ENCODE measurements at places on chromosomes 5 and 9.

GRCh38 chr9:89978185-89978584 is 373.4 kb downstream of the GADD45G start:
- DNase-seq, result no peak

DNA sequence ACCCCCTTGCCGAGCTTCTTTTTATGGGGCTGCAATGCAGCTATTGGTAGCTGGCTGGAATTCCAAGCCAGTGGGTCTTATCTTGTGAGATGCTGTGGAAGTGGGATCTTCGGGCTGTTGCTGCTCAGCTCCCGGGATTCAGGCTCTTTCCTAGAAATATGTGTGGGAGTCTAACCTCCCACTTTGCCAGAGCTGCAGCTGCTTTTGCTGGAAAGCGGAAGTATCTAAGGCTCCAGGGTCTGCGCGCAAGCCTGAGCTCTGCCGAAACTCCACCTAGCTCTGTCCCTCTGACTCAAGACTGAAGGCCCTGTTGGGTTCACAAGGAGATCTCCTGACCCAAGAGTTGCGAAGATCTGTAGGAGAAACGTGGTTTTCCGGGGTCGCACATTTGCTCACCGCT is 151.1 kb upstream of the ANKRD55 start:
- DNase-seq, result no peak

- no peak for DNase-seq
These were observed 548 bp downstream of the CEP120 start for GRCh38 chr5:123422433-123423277.

- no peak for DNase-seq
These were observed 449.7 kb upstream of the MPDZ start for GRCh38 chr9:13728917-13729811.

GRCh38 chr5:177023303-177023664 is 788 bp downstream of the ZNF346 start:
- no peak for DNase-seq

GRCh38 chr9:84772511-84772910 is 103.0 kb downstream of the NTRK2 start:
- no peak for DNase-seq

GRCh38 chr5:127228540-127229184 is 61.9 kb upstream of the MEGF10 start:
- no peak for DNase-seq

- DNase-seq, result no peak
These were observed 345.8 kb upstream of the KLF9 start for GRCh38 chr9:70760228-70760627.

GRCh38 chr5:157561110-157561509 is 14.5 kb downstream of the ADAM19 start:
- DNase-seq, result no peak

DNA sequence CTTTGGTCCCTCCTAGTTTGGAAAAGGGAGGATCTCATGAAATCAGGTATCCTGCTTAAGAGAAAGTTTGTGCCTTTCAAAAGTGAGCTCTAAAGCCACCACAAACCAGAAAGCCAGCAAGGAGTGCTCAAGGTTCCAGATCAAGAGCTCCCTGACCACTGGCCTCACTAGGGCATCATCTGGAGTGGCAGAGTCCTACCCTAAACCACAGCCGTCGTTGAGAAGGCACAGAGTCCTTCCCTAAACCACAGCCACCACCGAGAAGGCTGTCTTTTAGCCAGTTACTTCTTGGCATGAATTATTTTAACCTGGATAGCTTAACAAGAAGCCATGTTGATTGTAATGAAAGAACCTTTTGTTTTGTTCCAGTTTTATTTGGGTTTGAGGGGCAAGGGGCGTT is 102.9 kb downstream of the FRMD3 start:
- DNase-seq, result no peak

DNA sequence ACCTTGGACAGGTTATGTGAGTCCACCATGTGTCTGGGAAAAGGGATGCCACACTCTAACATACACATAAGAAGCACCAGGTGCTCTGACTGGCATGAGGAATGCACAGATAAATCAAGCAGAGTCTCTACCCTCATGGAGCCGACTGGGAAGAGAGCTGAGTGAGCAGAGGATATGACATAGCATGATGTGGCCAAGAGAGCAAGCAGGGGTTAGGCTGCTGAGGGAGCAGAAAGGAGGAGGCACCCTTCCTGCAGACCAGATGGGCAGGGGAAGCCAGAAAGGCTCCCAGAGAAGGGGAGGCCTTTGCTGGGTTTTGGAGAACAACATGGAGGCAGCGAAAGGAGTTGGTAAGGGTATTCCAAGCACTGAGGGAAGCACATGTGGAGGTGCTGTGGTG is 223.1 kb downstream of the GNA14 start:
- no peak for DNase-seq

GRCh38 chr9:109109967-109110328 is 9.8 kb downstream of the TMEM245 start:
- no peak for DNase-seq

- no peak for DNase-seq
These were observed 87.6 kb downstream of the ERP44 start for GRCh38 chr9:100011062-100011681.

GRCh38 chr9:91177661-91178280 is 183.9 kb downstream of the AUH start:
- no peak for DNase-seq

DNA sequence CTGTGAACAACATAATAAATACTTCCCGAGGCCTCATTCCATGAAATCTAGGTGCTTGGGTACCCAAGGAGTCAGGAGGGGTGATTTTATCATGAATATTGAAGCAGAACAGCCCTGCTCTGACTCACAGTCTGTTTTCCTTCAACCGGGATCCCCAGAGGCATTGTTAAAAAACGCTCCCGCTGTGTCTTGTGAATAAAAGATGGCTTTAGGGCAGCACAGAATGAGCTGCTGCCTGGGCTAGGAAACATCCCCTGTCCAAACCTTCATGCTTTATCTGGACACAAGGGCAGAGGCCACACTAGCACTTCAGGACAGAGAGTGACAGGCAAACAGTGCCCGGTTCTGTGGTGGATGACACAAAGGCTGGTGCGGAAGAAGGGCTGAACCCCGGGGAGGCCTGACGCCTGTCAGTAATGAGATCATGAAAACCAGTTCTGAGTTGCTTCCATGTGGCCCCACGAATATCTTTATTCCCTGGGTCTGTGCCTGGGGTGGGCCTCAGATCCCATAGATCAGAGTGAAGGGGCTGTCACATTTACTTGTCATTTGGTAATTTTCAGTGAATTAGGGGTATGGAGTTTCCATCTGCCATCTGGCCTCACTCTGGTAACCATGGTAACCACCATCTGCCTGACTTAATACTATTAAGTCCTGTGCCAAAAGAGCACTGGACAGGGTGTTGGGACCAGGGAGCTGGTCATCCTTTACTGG is 2.6 kb downstream of the IGFBPL1 start:
- no peak for DNase-seq
